ENCODE measurements at places on chromosomes 7 and 10. TPM values are rescaled to one million over a fixed set of nuclear protein-coding genes. Genes with fewer than 3 reads are reported as not detected.

- DNase-seq: peak; percentile 33
- H3K27ac ChIP-seq: no peak overlapping the region
These were observed 95.7 kb downstream of the ELAPOR2 start for GRCh38 chr7:86963599-86964230.

- H3K36me3 ChIP-seq: peaks cover 1% of the 10 kb centered on the region
- no peaks in the 10 kb centered on the region for H3K27me3 ChIP-seq
- DNase-seq: no peak
- H3K4me1 ChIP-seq: no peaks in the 10 kb centered on the region
These were observed 100.2 kb downstream of the MICU1 start for GRCh38 chr10:72525689-72526088.

DNA sequence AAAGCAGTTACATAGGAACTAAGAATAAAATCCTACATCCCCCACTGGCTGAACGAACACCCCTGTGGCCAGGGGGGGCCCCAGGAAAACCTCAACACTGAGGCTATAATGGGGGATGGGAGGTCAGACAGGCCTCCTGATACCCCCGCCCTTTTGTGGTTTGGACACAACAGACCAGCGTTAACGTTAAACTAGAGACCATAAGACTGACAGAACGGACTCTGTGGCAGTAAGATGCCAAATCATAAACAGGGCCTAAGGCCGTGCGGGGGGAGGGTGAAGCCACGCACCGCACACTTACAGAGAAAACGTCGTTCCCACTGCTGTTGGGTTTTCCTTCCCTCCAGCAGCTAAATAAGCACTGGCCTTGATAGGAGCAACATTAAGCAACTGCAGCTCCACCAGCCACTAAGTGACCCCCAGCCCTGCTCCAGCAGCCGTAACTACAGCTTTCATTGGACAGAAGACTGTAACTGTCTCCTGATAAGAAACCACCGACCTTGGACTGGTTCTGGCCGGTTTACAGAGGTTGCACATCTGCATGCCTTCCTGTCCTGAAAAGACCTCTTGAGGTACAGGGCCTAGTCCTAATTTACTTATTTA lies 3.4 kb upstream of the PPP2R2D start:
- peaks cover 6% of the 10 kb centered on the region for H3K27me3 ChIP-seq
- peaks cover 3% of the 10 kb centered on the region for H3K36me3 ChIP-seq
- H3K27ac ChIP-seq: no peak overlapping the region

GRCh38 chr10:9635691-9636090 lies 1382.0 kb upstream of the CELF2 start:
- H3K27ac ChIP-seq: no peak overlapping the region
- DNase-seq: no peak
- H3K36me3 ChIP-seq: no peaks in the 10 kb centered on the region
- H3K4me3 ChIP-seq: no peak overlapping the region
- H3K4me1 ChIP-seq: no peaks in the 10 kb centered on the region

Gene SEMA3E
- not detected for total RNA-seq

Gene LIPJ
- total RNA-seq: not detected

DNA sequence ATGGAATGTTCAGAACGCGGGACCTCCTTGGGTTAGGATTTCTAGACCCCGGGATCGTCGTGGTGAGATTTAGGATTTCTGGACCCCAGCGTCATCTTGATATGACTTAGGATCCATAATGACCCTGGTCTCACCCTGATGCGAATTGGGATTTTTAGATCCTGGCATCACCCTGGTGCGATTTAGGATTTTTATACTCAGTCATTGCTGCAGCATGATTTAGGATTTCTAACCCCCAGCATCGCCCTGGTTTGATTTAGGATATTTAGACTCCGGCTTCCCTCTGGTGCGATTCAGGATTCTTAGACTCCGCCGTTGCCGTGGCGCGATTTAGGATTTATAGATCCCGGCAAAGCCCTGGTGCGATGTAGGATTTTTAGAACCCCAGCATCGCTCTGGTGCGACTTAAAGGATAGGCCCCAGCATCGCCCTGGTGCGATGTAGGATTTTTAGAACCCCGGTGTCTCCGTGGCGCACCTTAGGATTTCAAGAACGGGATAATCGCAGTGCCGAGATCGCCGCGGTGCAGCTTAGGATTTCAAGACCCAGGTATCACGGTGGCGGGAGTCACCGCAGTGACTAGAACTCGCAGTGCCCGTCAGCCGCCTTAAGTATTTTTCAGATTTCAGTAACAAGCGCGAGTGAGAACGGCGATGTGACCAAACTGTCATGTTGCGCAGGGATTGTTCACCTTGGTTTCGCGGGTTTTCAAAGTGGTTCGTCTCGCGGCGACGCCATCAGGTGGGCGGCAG lies 814 bp downstream of the MEST start:
- no peak overlapping the region for H3K27ac ChIP-seq
- DNase-seq: no peak
- H3K27me3 ChIP-seq: peaks cover 15% of the 10 kb centered on the region
- peaks cover 3% of the 10 kb centered on the region for H3K36me3 ChIP-seq
- H3K4me1 ChIP-seq: peaks cover 10% of the 10 kb centered on the region
- H3K4me3 ChIP-seq: peak overlapping the region; percentile 51

Gene ODAD2
- total RNA-seq: 0.40 TPM

DNA sequence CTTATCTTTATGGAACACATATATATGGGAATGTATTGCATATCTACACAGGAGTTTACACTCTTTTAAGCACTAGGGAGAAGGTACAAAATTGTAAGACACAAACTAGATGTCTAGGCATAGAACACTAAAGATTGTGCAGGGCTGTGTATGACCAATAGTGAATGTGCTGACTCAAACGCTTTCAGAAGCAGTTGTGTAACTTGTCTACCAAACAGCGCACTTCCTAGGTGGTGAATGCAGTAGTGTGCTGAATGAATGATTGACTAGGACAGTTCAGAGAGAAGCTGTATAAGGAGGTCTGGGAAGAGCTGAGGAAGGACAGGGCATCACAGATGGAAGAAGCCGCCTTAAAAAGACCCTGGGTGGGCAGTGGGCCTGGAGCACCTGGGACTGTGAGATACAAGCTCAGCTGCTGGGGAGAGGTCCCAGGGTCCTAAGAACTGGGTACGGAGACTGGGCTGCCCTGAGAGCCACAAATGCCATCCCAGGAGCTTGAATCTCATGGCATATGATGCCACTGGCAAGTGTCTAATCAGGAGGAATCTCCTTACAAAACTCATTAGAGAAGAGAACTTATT lies 14.2 kb downstream of the CLRN3 start:
- no peaks in the 10 kb centered on the region for H3K36me3 ChIP-seq
- no peaks in the 10 kb centered on the region for H3K27me3 ChIP-seq
- no peak overlapping the region for H3K27ac ChIP-seq
- H3K4me1 ChIP-seq: peaks cover 2% of the 10 kb centered on the region
- H3K4me3 ChIP-seq: no peak overlapping the region

- H3K4me1 ChIP-seq: no peaks in the 10 kb centered on the region
- no peak overlapping the region for H3K4me3 ChIP-seq
- H3K36me3 ChIP-seq: no peaks in the 10 kb centered on the region
- peaks cover 6% of the 10 kb centered on the region for H3K27me3 ChIP-seq
- H3K27ac ChIP-seq: no peak overlapping the region
- no peak for DNase-seq
These were observed 27.7 kb downstream of the CPXM2 start for GRCh38 chr10:123863721-123864482.

- DNase-seq: no peak
- no peak overlapping the region for H3K4me3 ChIP-seq
These were observed 147.3 kb upstream of the CDCA7L start for GRCh38 chr7:22093001-22093400.

Gene ATOH7
- not detected for total RNA-seq

DNA sequence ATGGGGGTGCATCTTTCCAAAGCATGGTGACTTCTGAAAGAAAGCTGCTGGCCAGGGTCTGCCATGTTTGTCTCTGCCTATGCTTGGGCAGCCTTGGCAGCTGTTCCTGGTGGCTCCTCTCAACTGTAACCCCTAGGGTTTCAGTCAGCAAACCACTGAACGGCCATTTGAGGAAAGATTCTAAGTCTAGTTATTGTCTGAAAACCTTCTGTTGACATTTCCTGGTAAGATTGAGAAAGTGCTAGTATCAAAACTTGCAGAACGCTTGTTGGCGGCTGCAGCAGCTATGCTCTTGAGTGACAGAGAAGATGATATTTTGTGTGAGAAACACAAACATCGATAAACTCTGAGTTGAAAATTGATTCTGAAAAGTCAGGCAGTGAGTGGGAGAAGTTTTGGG lies 523.1 kb downstream of the LRMDA start:
- H3K4me3 ChIP-seq: no peak overlapping the region
- no peaks in the 10 kb centered on the region for H3K27me3 ChIP-seq
- no peak for DNase-seq
- H3K27ac ChIP-seq: no peak overlapping the region
- no peaks in the 10 kb centered on the region for H3K36me3 ChIP-seq

DNA sequence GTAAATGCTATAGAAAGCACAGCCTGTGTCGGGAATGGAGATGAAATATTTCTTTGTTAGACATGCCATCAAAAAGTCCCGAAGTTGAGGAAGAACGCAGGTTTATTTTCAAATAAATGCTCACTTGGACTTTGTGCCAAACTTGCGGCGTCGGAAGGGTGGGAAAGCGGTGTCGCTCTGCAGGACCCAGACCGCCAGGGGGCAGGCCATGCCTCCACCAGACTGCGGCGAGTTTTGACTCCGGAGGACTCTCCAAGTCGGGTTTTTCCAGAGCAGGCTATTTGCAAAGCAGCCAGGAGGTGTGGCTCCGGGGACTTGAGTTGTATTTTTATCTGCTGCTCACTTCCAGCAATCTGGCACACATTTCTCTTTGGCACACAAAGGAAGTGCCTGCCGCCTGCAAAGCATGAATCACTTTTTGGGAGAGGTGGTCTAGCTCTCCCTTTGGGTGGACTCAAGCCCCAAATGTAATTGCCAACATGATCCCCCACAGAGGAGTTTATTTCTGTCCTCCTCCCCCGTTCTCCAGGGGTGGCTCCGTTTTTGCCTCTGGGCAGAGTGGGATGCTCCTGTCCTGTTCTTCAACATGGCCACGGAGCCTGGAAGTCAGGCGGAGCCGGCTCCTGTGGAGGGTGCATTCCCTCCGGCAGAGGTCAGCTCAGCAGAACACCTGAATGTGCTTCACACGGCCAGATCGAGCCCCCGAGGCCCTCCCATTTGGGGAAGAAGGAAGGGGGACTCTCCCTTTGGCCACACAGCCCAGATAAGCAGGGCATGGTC lies 82.3 kb upstream of the GPR26 start:
- H3K27me3 ChIP-seq: peaks cover 34% of the 10 kb centered on the region
- no peak overlapping the region for H3K27ac ChIP-seq
- DNase-seq: peak; percentile 69
- no peak overlapping the region for H3K4me3 ChIP-seq
- no peaks in the 10 kb centered on the region for H3K4me1 ChIP-seq
- no peaks in the 10 kb centered on the region for H3K36me3 ChIP-seq

DNA sequence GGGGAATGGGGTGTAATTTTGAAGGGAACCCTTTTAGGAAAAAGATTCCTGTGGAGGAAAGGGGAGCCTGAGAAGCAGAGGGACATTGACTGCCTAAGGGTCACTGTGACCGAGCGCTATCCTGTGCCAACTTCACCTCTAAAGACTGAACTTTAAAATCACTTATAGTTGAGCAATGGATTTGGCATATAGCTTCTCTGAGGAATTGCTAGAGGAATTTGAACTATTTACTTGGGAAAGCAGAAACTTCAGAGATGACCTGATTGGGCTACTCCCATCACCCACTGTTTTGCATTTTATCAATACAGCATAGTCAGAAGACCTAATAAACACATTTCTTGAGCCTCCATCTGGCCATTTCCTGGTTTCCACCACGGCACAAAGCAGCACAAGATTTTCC lies 23.7 kb upstream of the WNT16 start:
- no peak overlapping the region for H3K27ac ChIP-seq
- no peaks in the 10 kb centered on the region for H3K36me3 ChIP-seq
- H3K4me3 ChIP-seq: no peak overlapping the region

Gene NPC1L1
- total RNA-seq: 0.07 TPM

GRCh38 chr7:106347229-106347833 lies 62.5 kb upstream of the NAMPT start:
- H3K27ac ChIP-seq: peak overlapping the region; percentile 100
- H3K4me3 ChIP-seq: peak overlapping the region; percentile 67
- H3K27me3 ChIP-seq: peaks cover 8% of the 10 kb centered on the region
- DNase-seq: peak; percentile 37

GRCh38 chr10:30781670-30782121 lies 152.1 kb upstream of the LYZL2 start:
- no peaks in the 10 kb centered on the region for H3K36me3 ChIP-seq
- H3K4me1 ChIP-seq: peaks cover 7% of the 10 kb centered on the region
- H3K27ac ChIP-seq: no peak overlapping the region
- H3K27me3 ChIP-seq: no peaks in the 10 kb centered on the region
- no peak for DNase-seq

Gene CHAT
- total RNA-seq: not detected

DNA sequence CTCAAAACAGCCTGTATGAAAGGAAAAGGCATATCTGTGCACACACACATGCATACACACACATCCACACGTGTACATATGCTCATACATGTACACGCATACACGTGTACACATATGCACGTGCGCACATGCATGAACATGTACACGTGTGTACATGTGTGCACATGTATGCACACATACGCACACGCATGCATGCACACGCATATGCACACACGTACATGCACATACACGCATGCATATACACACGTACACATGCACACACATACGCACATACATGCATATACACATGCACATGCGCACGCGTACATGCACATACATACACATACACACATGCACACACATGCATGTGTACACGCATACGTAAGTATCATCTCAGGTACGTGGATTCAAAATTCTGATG lies 19.4 kb downstream of the DIP2C start:
- no peak for DNase-seq
- H3K27me3 ChIP-seq: peaks cover 3% of the 10 kb centered on the region
- H3K4me1 ChIP-seq: no peaks in the 10 kb centered on the region
- no peaks in the 10 kb centered on the region for H3K36me3 ChIP-seq

- H3K4me1 ChIP-seq: no peaks in the 10 kb centered on the region
- H3K4me3 ChIP-seq: no peak overlapping the region
- no peaks in the 10 kb centered on the region for H3K36me3 ChIP-seq
- no peaks in the 10 kb centered on the region for H3K27me3 ChIP-seq
These were observed 23.3 kb upstream of the TPST1 start for GRCh38 chr7:66181845-66182244.

GRCh38 chr7:1857487-1858421 lies 187.7 kb downstream of the ELFN1 start:
- no peak overlapping the region for H3K4me3 ChIP-seq
- H3K27ac ChIP-seq: no peak overlapping the region

GRCh38 chr7:82291931-82292330 lies 151.6 kb downstream of the CACNA2D1 start:
- no peak for DNase-seq
- H3K4me3 ChIP-seq: no peak overlapping the region
- H3K27me3 ChIP-seq: no peaks in the 10 kb centered on the region
- no peaks in the 10 kb centered on the region for H3K36me3 ChIP-seq

GRCh38 chr7:27840760-27841364 lies 100.9 kb downstream of the TAX1BP1 start:
- no peak overlapping the region for H3K27ac ChIP-seq
- no peaks in the 10 kb centered on the region for H3K27me3 ChIP-seq
- H3K4me1 ChIP-seq: peaks cover 14% of the 10 kb centered on the region
- DNase-seq: no peak
- H3K36me3 ChIP-seq: peaks cover 2% of the 10 kb centered on the region
- H3K4me3 ChIP-seq: no peak overlapping the region

GRCh38 chr7:154546946-154547587 lies 455.9 kb downstream of the PAXIP1 start:
- H3K27me3 ChIP-seq: no peaks in the 10 kb centered on the region
- no peaks in the 10 kb centered on the region for H3K4me1 ChIP-seq
